Karpas-422 (cell line): ENCODE measurements at places on chromosomes 11 and 22.
A peak's percentile ranks its signal among the peaks of the same experiment; 100 is the strongest.

DNA sequence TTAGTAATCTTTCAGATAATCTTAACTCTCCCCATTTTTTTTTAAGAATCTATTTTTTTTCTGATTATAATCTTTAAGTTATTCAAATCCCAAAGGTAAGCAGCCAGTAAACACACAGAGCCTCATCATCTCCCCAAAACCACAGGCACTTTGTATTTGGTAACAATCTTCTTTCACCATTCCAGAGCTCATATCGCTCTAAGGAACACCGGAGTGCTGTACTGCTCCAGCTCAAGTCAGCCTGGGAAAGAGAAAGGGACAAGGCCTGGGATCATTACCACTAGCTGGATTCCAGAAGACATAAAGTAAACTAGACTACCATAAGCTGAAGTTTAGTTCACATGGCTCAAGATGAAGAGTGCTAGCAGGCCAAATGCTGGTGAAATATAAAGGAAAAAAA is 73.0 kb upstream of the APOA1 start:
- no peak for DNase-seq

- DNase-seq, result no peak
Observed at GRCh38 chr11:70901951-70902521, 350.3 kb downstream of the SHANK2 start.

GRCh38 chr11:68053117-68053516 is 14.3 kb downstream of the TCIRG1 start:
- no peak for DNase-seq

- no peak for DNase-seq
Observed at GRCh38 chr22:44202261-44202789, 21.6 kb downstream of the PARVG start.

- DNase-seq, result no peak
Observed at GRCh38 chr11:21710809-21711208, 482.1 kb upstream of the ANO5 start.

DNA sequence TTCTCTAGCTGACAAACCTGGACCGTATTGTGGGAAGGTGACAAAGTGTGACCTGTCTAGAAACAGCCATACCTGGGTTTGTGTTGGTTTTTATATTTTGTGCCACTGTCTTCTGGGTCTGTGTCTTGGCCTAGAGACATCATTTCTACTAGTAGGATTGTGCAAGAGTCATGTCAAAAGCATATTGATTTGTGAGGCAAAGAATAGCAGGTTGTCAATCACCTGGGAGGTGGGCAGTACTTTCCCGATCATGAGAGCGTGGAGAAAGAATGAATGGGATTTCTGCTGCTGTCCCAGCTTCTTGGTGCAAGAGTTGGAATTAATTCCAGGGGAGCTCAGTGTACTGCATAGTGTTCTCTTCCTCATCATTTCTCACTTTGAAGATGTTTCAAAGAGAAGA is 5.0 kb upstream of the FERMT3 start:
- DNase-seq, result no peak

DNA sequence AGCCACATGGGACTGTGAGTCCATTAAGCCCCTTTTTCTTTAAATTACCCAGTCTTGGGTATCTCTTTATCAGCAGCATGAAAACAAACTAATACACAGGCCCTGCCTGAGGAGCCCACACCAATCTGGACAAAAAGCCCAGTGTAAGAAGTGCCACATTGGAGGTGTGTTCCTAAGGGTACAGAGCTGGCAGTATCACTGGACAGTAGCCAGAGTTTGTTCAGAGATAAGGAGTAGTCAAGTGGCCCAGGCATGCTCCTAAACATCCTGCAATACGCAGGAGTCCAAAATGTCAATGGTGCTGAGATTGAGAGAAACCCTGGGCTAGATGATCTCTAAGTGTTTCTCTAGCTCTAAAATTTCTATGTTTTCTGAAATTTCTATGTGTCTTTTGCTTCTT is 27.0 kb upstream of the POGLUT3 start:
- DNase-seq, result no peak

DNA sequence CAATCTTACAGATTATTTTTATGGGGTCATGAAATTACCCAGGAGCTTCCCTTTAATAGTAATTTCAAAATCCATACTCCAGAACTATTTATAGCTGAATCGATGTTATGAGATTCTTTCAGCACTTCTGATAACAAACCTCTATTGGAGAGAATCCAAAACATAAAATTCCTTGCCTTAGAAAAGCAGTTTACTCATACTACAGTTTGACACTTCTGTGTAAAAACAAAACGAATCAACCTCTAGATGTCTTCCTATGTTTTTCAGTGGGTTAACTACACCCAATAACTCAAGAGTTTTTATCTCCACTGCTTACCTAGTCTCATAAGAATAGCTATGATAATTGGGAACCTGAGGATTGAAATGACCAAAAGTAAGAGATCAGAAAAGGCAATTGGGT is 35.6 kb downstream of the KIF18A start:
- DNase-seq, result no peak

GRCh38 chr11:20088397-20089225 is 71.7 kb downstream of the DBX1 start:
- peak; percentile 52 for DNase-seq

GRCh38 chr11:44149651-44150050 is 54.2 kb downstream of the EXT2 start:
- no peak for DNase-seq

GRCh38 chr11:95156916-95157541 is 67.4 kb downstream of the ENDOD1 start:
- DNase-seq, result no peak

DNA sequence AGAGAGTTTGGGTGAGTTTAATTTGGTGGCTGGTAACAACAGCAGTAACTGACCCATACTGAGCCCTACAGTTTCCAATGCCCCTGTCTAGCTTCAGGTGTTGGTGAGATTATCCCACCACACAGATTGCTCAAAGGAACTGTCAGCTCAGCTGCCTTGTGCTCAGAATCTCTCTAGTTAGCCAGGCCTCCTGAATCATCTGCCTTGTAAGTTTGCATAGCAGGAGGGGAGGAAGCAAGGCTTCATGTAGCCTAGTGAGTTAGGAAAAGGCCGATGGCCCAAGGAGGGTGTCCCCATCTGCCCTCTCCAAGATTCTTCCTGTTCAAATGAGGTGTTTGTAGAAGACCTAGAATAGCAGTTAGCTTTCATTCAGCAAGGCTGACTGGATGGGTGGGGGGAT is 74.3 kb downstream of the MICAL2 start:
- no peak for DNase-seq

DNA sequence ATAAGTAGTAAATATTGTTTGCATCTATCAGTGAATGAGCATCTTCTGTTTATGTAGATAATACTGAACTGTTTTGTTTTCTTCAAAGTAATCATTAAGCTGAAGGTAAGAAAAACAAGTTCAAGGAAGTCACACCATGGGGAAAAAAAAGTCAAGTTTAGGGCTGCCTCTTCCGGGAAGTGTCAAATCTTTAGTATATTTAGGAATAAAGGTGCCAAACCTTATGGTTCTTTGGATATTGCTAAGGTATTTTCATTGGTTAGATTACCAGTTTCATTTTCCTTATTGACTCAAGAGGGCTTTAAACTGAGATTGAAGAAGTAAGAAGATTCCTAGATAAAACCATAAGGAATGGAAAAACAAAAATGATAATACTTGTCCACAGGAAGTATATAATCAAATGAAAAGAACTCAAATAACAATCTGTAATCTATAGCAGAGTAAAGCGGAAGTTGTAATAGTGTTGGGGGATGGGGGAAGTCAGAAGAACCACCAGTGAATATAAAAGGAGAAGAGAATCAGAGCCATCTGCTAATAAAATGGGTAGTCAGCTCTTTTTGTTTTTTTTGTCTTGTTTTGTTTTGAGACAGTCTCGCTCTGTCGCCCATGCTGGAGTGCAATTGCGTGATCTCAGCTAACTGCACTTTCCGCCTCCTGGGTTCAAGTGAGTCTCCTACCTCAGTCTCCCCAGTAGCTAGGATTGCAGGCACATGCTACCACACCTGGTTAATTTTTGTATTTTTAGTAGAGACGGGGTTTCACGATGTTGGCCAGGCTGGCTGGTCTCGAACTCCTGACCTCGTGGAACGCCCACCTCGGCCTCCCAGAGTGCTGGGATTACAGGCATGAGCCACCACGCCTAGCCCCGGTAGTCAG is 2.3 kb downstream of the ATM start:
- peak; percentile 92 for DNase-seq

GRCh38 chr11:73192272-73192671 is 25.8 kb upstream of the P2RY2 start:
- DNase-seq, result no peak

DNA sequence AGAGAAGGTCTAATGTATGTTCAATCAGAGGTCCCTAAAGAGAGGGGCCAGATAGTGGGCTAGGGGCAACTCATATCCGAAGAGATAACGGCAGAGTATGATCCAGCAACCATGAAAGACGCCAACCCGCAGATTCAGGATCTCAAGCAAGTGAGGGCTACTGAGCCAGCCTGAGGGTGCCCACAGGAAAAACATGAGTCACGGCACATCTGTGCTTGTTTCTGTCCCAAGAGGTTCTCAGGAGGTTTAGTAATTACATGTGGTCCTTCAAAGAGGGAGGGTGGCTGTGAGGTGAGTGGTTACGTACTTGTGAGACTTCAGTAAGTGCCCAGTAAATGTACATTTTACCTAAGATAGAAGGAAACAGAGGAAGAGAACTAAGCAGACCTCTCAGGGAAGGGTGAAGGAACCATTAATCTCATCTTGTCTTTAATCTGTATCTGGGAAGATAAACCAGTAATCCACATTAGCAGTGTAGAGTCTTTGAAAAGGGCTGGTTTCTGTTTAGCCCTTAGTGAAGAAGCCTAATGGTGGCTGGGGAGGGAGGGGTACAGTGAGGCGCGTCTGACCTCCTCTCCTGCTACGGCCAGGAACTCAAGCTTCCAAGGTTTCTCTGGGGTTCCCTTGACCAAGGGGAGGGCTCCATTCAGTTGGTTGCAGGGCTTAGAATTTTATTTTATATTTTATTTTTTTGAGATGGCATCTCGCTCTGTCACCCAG is 10.2 kb downstream of the SIRT3 start:
- no peak for DNase-seq

DNA sequence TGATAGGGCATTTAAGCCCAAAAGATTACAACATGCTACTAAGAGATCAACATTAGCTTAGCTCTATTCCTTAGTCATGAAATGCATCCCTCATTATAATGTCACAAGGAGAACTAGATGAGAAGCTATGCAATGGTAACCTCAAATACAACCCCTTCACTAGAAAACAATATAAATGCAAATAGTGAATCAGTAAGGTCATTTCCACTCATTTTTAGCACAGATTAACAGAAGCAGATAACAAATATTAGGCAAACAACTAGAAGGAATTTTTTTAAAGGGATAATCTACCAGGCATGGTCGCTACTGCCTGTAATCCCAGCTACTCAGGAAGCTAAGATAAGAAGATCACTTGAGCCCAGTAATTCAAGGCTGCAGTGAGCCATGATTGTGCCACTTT is 28.2 kb downstream of the SIK3 start:
- DNase-seq, result no peak

GRCh38 chr22:30610299-30610698 is 3.3 kb downstream of the TCN2 start:
- no peak for DNase-seq

DNA sequence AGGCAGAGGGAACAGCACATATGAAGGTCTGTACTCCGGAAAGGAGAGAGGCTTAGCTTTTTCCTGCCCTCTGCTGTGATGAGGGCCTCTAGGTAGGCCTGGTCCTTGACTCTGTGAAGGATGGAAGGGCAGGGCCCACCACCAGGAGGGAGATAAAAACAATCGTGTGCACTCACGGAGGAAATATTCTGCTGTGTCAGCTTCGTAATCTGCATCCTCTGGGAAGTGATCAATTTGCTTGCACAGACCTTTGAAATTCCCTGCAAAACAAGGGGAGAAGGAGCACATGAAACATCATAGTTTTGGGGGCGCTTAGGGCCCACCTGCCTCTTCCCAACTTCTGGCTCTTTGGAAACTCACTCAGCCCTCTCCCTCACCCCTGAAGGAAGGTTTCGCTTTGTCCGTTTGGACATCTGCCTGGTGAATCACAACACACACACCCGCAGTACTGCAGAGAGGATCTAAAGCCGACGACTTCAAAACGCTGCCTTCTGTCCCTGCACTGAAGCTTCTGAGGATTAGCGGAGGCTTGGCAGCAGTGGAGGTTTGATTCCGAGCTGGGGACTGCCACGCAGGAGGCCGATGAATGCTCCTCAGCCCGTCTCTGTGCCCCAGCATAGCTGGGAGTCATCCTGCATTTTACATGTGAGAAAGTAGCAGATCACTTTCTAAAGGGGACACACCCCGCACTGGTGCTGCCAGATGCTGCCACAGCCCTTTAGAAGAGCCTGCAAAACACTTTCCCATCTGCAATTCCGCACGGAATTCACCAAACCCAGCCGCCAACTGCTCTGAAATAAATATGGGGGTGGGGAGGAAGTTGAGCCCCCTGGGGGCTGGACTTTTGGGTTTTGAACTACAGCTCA is 58.6 kb upstream of the EIF3D start:
- DNase-seq, result no peak

DNA sequence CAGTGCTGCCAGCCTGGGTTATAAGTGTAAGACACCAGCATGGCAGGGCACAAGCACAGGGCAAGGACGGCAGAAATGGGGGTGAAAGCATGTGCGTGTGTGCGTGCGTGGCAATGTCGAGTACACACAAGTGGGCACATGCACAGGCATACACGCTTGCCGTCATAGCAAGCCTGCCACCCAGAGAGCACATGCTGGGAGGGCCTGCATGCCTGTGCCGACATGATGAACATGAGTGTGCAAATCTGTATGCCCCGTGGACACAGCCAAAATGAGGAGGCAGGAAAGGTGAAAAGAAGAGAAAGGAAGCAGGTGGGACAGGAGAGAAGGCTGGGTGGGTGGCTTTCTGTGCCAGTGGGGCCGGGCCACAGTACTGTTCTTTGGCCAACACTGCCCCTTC is 62.9 kb downstream of the NECTIN1 start:
- no peak for DNase-seq

GRCh38 chr11:124581817-124582216 is 12.0 kb downstream of the OR8A1 start:
- no peak for DNase-seq

DNA sequence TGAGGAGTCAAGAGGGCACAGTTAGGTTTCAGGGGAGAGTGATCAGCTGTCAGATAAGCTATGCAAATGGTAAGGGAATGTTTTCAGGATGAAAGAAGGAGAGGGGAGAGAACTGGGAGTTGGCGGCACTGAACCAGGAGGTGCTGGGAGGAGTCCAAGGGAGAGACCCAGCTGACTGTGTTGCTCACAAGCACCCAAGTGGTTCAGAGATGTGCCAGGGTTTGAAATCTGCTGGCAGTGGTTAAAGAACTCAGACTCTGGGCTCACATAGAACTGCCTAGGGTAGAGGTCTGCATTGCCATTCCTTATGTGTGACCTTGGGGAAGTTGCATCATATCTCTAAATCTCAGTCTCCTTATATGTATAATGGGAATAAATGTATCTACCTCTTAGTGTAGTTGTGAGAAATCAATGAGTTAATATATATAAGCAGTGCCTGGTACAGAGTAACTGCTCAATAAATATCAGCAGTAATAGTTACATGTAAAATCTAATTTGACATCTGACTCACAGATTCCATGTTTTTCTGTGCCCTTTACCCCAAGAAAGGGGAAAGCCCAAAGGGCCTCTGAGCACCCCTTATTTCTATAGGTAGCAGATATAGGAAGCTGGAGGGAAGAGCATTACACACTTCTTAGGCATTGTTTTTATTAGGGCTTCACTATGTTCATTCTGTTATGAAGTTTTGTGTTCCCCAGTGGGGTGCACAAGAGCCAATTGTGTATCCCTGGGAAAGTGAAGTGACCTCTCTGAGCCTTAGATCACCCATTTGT is 66.9 kb upstream of the SESN3 start:
- no peak for DNase-seq
